ENCODE measurements at places on chromosomes 13 and 19.

DNA sequence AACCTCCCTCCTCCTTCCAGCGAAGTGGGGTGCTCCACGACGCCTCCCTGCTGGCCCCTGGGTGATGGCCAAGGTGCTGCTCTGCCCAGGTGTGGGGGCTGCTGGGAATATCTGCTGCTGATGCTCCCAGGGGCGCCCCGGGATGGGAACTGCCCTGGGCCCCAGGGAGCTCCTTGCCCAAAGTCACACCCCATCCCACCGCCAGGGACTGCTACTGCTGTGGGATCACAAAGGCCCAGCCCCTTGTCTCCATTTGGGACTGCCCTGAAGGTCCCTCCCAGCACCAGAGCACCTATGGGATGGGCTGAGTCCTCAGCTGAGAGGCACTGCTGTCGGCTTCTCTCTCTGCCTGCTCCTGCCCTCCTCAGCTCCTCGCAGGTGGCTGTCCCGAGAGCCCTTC is 19.0 kb downstream of the CHST8 start:
- DNase-seq, result no peak

DNA sequence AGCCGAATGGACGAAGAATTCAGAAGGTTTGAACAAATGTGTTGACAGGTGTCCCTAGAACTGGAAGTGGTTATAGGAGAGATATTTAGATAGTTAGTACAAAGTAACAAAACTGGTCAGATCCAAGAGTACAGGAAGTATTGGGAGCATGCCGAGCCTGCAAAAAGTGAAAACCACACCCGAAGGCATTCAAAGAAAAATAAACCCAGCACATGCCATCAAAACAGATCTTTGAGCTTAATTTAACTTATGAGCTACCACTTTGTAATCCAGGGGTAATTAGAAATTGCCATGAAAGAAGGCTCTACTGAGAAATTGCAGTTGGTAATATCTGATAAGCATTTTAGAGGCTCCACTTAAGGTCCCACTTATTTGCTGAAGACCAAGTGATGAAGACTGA is 214.2 kb downstream of the DNAJC15 start:
- DNase-seq, result no peak

DNA sequence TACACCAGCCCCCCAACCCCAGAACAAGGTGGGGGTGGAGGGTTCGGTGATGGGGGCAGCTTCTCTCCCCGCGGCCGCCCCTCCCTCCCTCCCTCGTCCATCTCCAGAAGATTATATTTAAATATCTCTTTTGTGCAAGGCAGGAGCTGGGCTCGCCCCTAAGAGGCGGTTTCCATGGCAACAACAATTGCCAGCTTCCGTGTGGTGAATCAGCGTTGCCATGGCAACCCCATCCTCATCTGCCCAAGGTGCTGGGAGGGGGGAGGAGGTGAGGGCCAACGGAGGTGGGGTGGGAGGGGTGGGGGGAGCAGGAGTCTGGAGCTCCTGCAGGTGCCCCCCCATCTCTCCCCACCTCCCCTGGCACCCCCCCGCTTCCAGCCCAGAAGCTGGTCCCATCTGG is 46.4 kb downstream of the CELF5 start:
- DNase-seq, result no peak

GRCh38 chr13:106466691-106467426 is 68.6 kb downstream of the EFNB2 start:
- DNase-seq, result no peak

DNA sequence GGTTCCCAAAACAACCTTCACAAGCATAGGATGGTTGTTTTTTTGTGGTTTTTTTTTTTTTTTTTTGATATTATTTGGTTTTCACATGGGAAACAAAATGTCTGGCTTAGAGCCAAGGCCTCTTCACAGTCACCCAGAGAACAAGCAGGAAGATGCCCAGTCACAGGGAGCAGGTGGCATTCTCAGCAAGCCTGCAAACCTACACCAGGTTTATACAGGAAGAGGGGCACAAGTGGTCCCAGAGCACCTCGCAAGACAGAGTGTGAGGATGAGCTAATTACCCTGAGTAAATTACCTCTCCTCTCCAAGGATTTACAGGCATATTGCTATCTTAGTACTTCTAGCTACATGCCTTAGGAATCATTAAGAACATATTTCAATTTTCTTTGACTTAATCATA is 1375.6 kb downstream of the EFNB2 start:
- DNase-seq, result no peak

- DNase-seq, result no peak
These were observed 14.4 kb downstream of the LIG4 start for GRCh38 chr13:108200781-108201398.

GRCh38 chr13:46684287-46685001 is 112.5 kb downstream of the ESD start:
- no peak for DNase-seq

Data from globus pallidus (tissue), 1 donor.